Hypothalamus (tissue), 51 donors: ENCODE measurements at places on chromosomes 2 and 18.

GRCh38 chr2:140164449-140164848, 1384.3 kb upstream of the NXPH2 start:
- DNase-seq = no peak

- DNase-seq = no peak
Observed at GRCh38 chr2:140770645-140771044, 1360.2 kb downstream of the LRP1B start.

GRCh38 chr2:52035391-52035790, 1003.5 kb upstream of the NRXN1 start:
- no peak for DNase-seq

GRCh38 chr2:167787021-167787420, 460.4 kb downstream of the STK39 start:
- no peak for DNase-seq

- DNase-seq = no peak
Observed at GRCh38 chr2:17232776-17233556, 285.3 kb downstream of the RAD51AP2 start.

DNA sequence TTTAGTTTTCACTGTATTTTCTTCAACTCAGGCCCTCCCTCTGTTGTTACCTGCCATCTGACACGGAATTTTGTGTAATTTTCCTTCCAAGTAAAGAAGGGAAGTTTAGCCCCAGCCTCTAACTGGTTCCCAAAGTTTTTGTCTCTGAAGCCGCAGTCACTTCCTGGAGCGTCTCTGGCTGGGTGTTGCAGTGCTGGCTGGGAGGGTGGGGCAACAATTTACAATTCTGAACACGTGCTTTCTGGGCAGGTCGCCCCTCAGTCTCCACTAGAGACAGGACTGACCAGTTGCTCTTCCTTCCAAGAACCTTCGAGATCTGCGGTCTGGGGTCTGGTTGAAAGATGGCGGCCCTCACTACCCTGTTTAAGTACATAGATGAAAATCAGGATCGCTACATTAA, 3.5 kb downstream of the CNDP2 start:
- DNase-seq = no peak

DNA sequence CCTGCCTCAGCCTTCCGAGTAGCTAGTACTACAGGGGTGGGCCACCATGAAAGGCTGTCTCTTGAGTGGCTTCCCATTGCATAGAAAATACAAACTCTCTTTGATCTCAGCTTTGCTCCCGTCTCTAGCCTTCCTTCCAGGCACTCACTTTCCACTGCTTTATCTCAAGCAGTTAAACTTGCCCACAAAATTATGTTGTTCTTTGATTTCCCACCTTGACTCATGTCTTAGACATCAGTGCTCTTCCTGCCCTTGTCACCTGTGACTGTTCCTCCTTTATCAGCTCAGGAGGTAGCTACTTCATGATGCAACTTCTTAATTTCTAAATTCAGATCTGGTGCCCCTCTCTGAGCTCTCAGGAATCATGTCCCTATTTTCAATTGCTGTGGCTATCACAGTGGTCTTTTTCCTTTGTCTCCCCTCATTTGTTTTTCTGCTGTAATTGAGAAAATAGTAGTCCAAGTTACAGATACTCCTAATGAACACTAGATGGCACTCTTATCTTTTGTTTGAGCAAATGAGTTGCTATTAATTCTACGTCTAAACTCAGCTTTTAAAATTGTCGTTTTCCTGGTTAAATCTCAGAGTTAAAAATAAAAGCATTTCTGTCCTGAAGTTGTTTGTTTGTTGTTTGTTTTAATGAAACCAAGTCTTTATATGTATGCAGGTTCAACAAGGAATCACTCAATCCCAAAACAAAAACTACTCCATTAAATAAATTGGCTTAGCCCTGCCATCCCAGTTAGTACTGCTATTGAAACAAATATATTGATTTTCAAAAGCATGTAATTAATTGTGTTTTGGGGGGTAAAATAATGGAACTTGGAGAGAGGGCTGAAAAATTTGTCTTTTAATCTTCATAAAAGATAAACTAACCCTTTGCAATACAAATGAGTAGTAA, 46.9 kb upstream of the GREB1L start:
- no peak for DNase-seq

DNA sequence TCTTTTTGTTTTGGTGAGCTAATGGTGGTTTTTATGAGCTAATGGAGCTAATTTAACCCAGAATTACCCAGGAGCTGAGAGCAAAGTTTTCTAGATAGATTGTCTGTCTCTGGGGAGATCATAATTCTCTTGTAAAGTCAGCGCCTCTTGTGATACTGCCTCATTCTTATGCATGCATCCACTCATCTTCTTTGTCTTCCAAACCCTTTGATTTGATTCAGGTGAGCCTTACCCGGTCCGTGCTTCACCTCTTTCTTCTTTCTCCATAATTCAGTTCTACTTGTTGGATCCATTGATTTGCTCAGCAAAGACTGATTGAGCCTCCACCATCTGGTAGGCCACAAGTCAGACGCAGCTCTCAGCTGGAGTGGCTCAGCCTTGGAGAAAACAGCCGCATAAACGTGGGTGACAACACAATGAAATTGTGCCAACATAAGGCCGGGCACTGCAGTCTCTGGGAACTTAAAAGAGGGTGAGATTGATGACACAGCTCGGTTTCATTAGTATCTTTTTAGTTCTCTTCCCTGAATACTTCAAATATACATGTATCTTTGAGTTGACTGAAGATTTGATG, 158.5 kb upstream of the SH3BP4 start:
- no peak for DNase-seq
